Stimulated activated CD4-positive, alpha-beta T cell treated with anti-CD3 and anti-CD28 coated beads, Interleukin-1b, Interleukin-23, amount 100 ng/mL, for 24 hours (primary cell): ENCODE measurements at places on chromosomes 1 and 21.

DNA sequence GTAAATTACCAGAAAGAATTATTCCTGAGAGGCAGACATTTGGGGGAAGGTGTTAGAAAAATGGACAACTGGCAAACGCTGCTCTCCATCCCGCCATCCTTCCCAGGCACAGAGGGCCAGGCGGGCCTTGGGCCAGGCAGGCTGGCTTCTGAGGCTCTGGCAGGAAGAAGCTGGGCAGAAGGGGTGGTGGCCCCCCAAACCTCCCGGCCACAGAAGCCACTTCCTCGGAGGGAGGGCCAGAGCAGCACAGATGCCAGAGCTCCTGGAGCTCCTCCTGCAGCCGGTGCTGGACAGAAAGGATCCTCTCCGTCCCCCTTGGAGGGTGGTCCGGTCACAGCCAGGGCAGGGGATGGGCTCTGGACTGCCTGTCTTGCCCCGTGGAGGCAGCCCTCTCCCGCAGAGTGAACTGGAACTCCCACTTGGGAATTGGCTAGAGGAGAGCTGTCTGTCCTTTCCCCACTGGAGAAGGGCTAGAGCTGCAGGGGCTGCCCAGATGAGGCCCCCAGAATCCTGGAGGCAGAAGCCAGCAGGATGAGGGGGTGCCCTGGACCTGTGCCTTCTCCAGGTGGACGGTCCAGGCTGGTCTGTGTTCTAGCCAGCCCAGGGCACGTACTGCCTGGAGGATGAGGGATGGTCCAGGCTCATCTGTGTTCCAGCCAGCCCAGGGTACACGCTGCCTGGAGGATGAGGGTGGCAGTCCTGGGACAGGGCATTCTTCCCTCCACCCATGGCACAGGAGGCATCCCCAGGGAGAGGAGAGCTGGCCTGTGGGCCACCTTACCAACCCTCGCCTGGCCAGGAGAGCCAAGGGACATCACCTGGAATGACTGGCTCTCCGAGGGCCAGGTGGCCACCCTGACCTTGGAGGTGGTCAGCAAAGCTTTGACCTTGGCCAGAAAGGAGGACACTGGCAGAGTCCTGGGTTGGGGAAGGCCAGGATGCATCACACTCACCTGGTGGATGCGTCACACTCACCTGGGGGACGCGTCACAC, 47.4 kb upstream of the ACTRT2 start:
- no peak for DNase-seq

DNA sequence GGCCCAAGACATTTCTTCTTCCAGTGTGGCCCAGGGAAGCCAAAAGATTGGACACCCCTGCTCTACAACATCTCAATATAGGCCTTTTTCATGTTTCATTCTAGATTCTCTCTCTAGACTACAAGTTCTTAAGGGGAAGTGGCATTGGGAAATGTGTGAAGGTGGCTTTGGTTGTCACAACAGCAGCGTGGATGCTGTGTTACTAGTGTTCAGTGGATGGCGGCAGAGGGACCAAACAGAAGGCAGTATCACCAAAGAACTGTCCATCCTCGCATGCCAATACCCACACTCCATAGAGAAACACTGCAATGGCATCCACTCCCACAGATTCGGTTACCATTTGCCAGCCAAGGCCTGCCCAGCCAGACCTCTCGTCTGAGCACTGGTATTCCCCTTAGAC, 24.3 kb upstream of the IFNAR2 start:
- no peak for DNase-seq

- DNase-seq: no peak
Observed at GRCh38 chr1:64960731-64961130, 5.6 kb downstream of the JAK1 start.

DNA sequence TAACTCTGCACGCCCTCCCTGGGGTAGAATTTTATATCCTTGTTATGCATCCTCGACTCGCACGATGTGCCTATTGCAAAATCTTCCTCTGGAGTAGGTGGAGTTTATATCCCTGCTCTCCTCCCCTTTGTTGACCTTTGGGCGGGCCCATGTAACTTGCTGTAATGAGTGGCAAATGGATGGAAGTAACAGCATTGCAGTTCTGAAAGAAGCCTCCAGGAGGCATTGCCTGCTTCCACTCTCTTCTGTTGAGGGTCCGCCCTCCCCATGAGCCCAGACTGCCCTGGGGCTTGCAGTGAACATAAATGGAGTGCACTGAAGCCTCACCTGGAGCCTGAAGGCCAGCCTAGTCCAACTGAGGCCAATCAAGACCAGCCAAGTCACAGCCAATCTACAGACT, 62.2 kb upstream of the GRIK3 start:
- no peak for DNase-seq

DNA sequence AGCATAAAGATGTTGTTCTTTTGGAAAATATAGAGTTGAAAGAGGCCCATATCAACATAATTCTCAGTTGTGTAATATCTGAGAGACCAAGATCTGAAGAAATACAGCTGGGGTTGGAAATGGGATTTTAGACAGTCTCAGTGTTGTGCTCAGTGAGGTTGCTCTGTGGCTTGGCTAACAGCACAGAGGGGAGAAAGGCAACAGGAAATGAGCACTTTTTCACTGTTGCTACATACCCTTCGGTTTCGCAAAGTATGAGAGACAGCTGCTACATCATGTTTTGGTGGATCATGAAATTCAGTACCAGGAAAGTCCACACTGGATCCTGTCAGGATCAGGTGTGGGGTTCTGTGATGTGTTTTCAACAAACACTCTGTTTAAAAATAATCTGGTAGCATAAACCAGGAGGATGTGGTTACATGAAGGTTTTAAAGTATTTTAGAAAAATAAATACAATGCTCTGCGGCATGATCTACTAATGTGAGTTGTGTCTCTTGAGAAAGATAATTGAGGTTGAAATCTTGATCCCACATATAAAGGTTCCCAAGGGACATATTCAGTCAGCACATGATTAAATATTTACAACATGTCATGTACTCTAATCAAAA, 7.0 kb upstream of the GPR88 start:
- DNase-seq: no peak

GRCh38 chr1:178751046-178751445, 26.0 kb downstream of the RALGPS2 start:
- no peak for DNase-seq

DNA sequence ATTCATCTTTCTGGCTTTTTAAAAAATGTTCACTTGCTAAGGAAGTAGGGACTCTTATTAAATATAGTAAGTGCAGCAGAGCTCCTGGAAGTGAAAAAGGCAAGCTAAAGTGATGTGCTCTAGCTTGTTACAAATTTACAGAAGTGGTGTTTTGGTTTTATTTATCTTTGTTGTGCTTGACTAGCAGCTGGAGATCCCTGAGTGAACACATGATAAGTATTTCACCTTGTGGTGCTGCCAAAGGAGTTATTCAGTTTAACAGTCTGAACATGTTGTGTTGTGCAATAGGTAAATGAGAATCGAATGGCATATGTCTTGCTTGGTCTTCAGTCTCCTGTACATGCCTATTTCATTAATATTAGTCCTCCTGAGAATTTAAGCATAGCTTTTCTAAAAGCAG, 315.7 kb downstream of the TPR start:
- no peak for DNase-seq

DNA sequence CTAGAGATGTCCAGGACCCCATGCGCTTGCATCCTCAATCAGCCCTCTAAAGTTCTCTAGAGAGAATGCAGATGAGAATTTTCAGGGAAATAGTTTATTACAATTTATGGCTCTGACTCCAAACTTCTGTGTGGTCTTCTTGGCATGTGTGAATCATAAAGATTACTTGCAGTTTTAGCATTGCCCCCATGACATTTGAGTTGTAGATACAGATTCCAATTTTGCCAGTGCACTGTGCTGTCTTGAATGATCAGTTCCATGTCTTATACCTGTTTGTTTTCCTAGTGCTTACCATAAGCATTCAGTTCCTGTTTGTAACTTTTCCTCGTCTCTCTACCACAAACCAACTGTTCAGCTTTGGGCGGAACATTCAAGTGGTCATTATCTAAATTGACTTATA, 4.8 kb downstream of the KRTAP21-3 start:
- DNase-seq: no peak

GRCh38 chr1:205590457-205590768, 41.4 kb downstream of the ELK4 start:
- no peak for DNase-seq

- no peak for DNase-seq
Observed at GRCh38 chr21:41929248-41929647, 24.6 kb downstream of the C2CD2 start.

DNA sequence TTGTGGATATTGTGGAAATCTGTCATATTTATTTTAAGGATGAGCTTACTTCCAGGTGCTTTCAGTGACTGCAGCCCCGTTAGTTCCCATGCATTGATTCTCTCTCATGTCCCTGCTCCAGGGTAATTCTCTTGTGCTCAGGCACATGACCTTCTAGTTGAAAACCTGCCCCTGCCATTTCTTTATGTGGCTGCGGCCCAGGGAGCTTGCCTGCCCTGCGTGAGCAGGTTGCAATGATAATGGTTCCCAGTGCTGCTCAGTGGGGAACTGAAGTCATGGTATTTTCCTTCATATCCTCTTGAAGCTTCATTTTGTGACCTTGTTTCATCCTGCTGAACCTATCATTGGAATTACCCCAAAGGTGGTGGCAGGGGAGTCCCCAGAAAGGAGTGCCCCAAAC, 229.8 kb downstream of the DISC1 start:
- DNase-seq: no peak

GRCh38 chr1:17381161-17381560, 9.2 kb downstream of the PADI6 start:
- DNase-seq: no peak

- DNase-seq: no peak
Observed at GRCh38 chr21:23887725-23888306, 1719.5 kb downstream of the MRPL39 start.

- no peak for DNase-seq
Observed at GRCh38 chr1:230366504-230366915, 59.6 kb downstream of the PGBD5 start.

- DNase-seq: no peak
Observed at GRCh38 chr1:6461051-6461530, 4.9 kb downstream of the TNFRSF25 start.

DNA sequence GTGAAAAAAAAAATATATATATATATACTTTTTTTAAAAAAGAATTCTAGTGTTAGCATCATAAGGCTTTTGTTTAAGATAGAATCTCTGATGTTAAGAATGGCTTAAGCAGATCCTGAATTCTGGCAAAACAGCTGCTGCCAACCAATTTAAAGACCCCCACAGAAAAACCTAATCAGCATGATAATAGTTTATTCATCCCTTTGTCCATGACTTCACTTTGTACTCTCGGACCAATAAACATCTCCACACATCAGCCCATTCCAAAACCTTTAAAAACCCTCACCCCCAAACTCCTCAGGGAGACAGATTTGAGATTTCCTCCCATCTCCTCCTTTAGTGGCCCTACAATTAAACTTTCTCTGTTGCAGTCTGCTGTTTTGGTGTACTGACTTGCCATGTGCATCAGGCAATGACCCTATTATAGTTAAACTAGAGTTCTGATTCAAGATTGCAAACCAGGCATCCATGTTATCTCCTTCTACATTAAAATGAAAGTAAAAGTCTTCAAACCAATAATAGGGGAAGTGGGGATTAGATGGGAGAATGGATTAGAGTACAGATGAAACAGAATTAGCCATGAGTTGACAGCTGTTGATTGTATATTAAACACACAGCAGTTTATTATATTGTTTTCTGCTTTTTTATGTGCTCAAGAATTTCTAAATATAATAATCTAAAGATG, 9.8 kb upstream of the PHTF1 start:
- DNase-seq: no peak

GRCh38 chr1:201465698-201466290, 3.2 kb downstream of the PHLDA3 start:
- no peak for DNase-seq

DNA sequence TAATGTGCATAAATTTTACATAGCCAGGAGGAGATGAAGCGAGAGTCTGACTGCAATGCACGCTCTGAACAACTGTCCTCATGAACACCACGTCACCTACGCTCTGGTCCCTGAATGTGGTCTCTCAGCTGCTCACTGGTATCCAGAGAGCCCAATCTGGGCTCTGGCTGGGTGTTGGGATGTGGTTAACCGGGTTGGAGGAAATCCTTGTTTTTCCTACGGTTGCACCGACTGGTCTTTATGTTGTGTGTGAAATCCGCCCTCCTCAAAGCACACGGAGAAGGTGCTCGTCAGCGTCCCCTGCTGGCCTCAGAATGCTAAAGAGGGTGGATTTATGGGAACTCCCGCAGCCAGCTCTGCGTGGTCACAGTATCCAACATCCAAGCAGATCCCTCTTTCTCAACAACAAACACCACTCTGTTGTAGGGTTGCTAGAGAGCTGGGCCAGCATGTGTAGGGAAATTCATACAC, 51.8 kb upstream of the FAM89A start:
- DNase-seq: peak; percentile 25

DNA sequence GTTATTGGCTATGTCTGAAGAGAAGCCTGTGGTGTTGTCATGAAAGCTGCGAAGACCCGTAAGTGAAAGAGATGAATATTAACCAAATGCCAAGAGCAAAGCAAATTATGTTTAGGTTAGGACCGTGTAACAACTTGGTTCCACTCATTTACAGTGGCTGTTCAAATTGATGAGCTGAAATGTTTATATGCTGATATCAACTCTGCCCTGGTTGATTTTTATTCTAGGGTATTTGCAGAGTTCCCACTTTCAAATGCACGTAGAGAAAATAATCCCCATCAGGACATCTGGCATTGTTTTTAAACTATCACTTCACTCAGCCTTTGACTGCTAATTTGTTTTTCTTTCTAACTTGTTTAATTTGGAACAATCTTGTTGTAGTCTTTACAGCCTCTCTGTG, 581.6 kb upstream of the ADAMTS5 start:
- DNase-seq: no peak

DNA sequence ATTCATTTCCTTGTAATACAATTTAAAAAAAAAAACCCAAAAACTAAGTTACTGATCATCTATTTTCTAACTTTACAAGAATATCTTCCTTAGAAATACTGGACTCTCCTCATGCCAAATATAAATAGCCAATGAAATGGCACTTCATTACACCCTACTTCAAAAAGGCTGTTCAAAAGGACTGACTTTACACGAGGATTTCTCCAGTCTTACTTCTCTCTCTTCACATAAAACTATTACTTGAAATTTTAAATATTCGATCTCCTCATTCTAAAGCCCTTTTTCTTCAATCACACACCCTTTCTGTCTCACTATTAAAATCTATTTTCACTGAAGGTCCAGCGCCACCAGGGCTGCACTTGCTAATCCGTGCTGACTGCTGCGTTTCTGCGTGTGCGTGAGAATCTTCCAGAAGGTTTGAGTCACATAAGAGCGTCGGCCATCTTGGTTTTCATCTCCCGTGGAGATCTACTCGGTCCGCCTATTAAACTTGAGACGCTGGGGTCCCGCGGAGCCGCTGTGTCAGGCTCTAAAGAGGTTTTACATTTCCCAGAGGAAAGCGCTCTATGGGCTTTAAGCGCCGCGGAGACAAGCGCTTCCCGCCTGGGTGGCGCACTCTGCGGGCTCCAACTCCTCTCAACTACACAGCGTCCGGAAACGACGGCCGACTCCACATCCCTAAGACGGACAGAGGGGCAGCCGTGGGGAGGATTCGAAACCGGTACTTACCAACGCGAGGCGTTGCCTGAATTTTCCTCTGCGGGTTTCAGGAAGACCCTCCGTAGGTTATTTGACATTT, 631 bp downstream of the LRIF1 start:
- DNase-seq: peak; percentile 19

- DNase-seq: peak; percentile 44
Observed at GRCh38 chr1:116514708-116515525, 55.9 kb downstream of the CD58 start.

- DNase-seq: no peak
Observed at GRCh38 chr1:228112167-228112566, 3.1 kb upstream of the MRPL55 start.
